Cortex of kidney (tissue), 1 donor: ENCODE measurements at places on chromosomes 7 and 10.

- no peak for DNase-seq
Observed at GRCh38 chr7:26378016-26378415, 86.4 kb downstream of the SNX10 start.

- no peak for DNase-seq
Observed at GRCh38 chr10:51046654-51047053, 27.6 kb upstream of the PRKG1 start.

- no peak for DNase-seq
Observed at GRCh38 chr7:41451826-41452225, 251.1 kb downstream of the INHBA start.

GRCh38 chr7:122329145-122329802, 24.7 kb upstream of the FEZF1 start:
- no peak for DNase-seq

DNA sequence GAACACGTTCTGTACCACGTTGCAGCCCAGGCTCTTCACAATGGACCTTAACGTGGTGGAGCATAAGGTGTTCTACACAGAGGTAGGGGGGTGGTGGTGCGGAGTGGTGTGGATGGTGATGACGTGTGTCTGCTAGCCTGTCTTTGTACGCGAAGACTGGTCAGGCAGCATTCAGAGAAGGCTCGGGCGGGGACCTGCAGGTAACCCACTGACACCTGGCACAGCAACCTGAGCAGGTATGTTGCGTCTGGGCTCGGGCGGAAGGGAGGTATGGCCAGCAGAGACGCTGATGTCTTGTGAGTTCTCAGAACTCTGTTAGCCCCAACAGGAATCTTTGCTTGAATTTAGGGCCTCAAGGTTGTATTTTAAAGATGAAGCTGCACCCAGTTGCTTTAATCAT, 55.0 kb downstream of the TRRAP start:
- DNase-seq = no peak
